AG08396 (cell line): ENCODE measurements at places on chromosomes 5 and 9.

DNA sequence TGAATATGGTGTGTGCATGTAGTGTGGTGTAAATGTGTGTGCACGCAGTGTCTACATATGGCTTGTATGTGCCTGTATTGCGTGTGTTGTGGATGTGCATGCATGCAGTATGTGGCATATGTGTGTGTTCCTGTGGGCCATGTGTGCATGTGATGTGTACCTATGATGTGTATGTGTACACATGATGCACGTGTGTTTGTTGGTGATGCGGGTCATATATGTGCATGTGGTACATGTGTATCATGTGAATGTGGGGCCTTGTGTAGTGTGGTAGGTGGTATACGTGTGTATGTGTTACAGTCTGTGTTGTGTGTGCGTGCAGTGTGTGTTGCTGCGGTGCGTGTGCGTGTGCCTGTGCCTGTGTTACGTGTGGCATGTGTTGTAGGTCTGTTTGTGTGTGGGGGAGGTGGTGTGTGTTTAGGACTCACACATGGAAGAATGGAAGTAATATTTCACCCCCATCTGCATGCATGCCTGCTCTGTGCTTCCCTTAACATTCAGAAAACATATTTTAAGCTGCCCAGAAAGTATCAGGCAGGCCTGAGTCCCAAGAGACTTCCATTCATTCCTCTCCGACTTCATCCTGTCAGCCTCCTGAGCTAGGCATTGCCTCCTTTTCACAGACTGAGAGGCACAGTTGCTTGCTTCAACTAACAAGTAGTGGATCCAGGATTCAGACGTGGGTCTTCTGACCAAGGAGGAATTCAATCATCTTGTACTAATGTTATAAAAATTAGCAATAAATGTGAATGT lies 55.4 kb upstream of the RUFY1 start:
- no peak for DNase-seq

DNA sequence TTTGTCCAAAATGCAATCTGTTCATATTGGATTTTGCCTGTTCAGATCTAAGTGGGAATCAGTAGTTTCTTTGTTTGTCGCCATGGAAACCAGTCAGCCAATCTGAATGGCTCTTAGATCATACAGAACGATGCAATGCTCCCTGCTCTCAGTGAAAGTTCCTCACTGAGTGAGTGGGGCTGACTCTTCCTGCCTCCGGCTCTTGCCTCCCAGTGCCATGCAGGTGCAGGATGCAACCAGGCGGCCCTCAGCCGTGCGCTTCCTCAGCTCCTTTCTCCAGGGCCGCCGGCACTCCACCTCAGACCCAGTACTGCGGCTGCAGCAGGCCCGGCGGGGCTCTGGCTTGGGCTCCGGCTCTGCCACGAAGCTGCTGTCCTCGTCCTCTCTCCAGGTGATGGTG lies at the start of gene PTPDC1:
Gene PTPDC1 (plus strand): TSS at position 151 of the 400 bp plus-strand sequence. CDS start 67 bp downstream, at position 218.
- peak; percentile 55 for DNase-seq

DNA sequence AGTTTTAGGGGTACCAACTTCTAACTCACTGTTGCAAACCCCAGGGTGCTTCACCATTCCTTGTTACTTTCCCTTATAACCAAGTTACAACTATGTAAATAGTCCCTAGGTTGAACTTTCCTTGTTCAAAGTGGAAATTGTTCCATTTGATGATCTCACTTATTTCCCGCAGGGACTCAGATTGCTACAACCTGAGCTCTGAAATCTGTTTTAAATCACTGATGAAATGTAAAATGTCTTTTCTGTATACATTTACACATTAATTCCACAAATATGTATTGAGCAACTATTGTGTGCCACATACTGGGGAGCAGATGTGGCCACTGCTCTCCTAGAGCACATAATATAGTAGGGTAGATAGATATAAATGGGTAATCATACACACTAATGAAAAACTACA lies 69.1 kb upstream of the TARS1 start:
- peak; percentile 11 for DNase-seq

DNA sequence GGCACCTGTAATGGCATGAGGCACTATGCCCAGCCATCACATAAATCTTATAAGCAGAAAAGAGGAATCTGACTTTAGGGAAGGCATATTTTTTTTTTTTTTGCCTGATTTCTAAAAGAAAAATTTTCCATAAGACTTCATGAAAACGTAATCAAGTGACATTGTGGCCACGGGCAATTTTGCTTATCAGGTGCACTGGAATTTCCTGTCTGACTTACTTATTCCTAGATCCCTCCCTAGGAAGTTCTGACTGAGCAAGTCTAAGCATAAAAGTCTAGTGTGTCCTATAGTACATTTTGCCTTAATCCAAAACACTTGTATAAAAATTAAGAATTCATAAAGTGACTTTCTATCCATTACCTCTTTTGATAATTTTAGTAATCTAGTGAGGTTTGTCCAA lies 12.5 kb downstream of the C5orf46 start:
- DNase-seq = no peak

GRCh38 chr5:140785905-140786686 lies at the start of gene PCDHA1:
Gene PCDHA1 (plus strand): TSS chr5:140786140.
- DNase-seq = no peak

- DNase-seq = no peak
These were observed 138.6 kb upstream of the TSLP start for GRCh38 chr5:110932755-110933488.

- peak; percentile 70 for DNase-seq
These were observed 185.3 kb downstream of the MAPKAP1 start for GRCh38 chr9:125521462-125522327.

DNA sequence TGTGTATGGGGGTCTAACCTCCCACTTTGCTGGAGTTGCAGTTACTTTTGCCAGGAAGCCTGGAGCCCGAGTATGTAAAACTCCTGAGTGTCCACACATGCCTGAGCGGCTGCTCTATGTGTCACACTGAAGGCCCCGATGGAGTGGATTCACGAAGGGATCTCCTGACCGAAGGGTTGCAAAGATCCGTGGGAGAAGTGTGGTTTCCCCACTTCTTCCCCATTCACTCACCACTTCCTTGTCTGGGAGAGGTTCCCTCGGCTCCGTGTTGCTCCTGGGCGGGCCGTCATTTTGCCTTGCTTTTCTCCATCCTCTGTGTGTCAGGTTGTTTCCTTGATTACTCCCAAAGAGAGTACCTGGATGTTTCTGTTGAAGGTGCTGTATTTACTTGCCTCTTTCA lies 16.2 kb upstream of the IL3 start:
- no peak for DNase-seq

DNA sequence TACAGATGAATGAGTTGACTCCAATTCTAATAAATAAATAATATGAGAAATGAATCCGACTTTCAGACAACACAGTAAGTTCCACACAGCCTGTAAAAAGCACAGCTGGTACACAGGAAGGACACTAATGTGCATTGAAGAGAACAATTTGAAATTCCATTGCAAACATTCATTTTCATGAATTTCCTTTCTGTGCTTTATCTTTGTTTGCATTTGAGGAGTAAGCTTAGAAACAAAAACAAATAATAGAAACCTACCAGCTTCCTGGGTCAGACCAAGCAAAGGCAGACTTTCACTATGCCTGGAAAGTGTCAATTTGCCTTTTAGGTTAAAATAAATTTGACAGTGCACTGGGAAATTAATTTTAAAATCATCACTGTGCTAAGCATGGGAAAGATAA lies 143.8 kb upstream of the VLDLR start:
- DNase-seq = no peak

DNA sequence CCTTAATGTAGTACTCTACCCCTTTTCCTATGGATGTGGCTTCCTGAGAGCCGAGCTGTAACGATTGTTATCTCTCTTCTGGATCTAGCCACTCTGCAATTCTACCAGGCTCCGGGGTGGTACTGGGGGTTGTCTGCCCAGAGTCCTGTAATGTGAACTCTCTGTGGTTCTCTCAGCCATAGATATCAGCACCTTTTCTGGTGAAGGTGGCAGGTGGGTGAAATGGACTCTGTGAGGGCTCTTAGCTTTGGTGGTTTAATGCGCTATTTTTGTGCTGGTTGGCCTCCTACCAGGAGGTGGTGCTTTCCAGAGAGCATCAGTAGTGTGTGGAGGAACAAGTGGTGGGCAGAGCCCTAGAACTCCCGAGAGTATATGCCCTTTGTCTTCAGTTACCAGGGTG lies 122.1 kb downstream of the GABRG2 start:
- DNase-seq = no peak

DNA sequence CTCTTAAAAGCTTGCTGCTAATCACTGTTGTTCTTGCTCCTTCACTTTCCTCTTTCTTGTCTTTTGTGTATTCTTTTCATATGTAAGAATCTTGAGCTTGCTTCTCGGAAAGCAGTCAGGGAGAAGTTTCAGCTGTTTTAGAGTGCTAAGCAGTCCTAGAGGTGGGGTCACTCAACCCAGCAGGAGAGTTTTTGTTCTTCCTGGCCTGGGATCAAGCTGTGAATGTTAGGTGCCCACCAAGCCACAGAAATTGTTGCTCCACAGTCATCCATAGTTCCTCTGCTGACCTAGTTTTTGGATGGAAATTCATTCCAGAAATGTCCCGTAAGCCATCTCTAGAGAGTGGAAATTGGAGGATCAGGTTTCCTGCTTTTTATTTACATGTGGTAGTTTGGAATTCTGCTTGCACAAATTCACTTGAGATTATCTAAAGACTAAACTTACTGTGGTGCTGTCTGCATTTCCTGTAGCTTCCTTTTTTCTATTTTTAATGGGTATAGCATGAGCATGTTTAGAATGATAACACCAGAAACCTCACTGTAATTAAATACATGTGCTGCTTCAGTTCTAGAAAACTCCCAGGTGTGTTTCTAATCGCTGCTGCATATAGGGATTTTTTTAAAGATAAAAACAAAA lies 108.7 kb downstream of the MAST4 start:
- no peak for DNase-seq

DNA sequence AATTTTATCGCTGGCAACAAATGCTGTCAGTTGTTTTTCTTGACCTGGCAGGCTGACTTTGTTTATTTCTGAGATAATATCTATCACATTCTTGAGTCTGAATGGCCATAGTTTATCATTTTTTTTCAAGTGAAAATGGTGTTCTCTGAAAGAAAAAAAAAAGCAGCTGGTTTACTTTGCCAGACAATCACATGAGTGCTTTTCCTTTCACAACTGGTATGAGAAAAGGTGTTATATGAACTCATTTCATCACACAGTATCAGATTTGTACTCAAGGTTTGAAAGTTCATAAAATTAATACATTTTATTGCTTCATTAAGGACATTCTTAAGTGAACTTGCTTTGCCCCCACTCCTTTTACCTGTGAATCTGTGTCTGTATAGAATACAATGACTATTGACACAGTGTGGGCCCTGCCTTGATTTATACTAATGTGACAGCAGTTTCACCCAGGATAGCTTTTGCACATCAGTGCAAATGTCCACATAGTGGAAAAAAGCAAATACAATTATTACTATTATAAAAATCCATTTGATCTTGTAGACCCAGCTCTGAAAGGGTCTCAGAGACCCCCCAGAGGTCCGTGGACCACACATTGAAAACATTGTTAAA lies 33.1 kb upstream of the PRLR start:
- no peak for DNase-seq
